ENCODE measurements at places on chromosomes 2 and 18.

GRCh38 chr2:235847576-235847975, 320.6 kb downstream of the GBX2 start:
- DNase-seq = no peak

DNA sequence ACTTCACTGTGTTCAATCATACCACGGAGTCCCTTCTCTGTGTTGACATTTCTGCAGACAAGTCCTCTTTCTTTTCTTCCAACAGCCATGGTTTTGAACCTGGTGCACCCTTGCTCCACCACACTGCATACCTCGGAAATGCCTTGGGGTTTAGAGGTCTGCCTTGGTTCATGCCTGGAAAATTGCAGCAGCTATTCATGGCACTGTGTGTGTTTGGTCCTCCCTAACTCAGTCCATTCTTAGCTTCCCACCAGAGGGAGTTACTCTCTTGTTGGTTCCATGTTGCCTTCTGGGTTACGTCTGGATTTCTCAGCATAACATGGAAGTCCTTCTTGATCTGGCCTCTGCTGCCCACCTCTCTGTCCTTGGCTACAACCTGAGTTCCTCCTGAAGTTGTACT, 206.0 kb downstream of the FHOD3 start:
- no peak for DNase-seq

DNA sequence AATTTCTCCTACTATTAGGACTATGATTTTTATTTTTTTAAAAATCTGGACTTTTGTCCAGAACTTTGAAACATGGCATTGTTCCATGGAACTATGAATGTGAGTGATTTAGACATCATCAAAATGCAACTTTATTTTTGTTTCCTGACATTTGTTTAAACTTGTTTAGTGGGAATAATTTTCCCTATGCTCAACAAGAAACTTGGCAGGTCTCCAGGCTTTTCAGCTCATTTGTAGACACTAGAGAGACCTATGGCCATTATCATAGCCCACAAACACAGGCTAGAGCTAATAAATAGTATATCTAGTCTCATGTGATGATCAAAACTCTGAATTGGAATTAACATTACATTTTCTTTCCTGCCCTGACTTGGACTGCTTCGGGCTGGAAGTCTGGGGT, 145.1 kb upstream of the CELF4 start:
- DNase-seq = no peak

DNA sequence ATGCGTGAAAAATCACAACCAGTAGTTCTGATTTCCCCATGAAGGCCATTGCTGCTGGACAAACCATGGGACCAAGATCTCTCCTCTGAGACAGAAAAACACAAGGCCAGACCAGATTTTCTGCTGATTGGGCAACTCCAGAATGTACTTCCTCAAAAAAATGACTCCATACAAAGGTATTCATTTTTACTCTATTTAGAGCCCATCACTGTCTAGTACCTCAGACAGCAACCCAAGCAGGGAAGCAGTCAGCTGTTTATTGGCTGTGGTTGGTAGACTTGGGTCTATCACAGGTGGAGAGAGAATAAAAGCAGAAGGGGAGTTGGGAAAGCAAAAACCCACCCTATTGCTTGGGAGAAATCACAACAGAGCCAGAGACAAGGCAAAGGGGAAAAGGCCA, 219.9 kb downstream of the PIK3C3 start:
- no peak for DNase-seq

- DNase-seq = no peak
Measured at GRCh38 chr18:42745931-42746330, 369.6 kb downstream of the RIT2 start.

- DNase-seq = no peak
Measured at GRCh38 chr2:135208016-135208415, 155.9 kb downstream of the RAB3GAP1 start.

DNA sequence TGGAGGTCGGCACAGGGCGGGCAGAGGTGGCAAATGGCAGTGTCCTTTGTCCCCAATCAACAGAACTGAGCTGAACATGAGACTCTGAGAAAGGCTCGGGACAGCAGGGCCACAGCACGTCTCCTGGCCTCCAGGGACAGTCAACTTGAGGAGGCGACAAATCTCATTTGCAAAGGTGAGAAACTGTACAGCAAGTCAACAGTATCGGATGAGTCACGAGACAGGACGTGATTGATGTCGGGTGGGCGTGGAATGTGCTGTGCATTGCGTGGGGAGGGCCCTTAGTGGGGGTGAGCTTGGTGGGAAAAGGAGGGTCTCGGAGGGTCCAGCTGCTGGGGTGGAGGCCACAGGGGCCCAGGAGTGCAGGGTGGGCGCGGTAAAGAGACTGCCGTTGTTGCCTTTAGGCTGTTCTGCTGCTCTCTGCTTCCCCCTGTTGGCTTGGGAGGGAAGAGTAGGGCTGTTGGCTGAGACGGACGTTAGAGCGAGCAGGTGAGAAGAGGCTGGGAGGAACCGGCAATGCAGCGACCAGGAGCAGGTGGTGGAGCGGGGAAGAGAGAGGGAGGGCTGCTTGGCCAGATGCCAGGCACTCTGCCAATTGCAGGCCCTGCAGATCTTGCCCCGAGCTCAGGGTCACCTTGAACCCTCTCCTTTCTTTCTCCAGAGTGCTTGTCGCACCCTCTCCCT, 164.3 kb downstream of the BCL2 start:
- DNase-seq = peak; percentile 72

GRCh38 chr2:76501641-76502040, 790.9 kb upstream of the GCFC2 start:
- no peak for DNase-seq

DNA sequence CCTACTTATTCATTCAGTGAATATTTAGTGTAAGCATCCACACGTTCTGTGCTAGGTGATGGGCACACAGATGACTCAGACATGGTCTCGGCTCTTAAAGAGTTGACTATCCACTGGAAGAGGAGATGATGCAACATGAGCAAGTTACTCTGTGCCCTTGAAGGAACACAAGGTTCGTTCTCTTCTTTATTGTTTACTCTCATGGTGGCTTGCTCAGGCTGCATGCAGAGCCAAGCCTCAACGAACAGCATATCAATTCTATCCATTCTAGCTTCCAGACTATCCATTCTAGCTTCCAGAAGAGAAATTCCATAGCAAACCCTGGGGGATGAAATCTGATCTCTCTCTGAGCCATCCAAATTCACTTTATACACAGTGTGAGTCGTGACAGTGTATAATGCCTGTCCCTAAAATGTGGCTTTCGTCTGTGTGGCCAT, 68.1 kb upstream of the CTAGE1 start:
- no peak for DNase-seq

DNA sequence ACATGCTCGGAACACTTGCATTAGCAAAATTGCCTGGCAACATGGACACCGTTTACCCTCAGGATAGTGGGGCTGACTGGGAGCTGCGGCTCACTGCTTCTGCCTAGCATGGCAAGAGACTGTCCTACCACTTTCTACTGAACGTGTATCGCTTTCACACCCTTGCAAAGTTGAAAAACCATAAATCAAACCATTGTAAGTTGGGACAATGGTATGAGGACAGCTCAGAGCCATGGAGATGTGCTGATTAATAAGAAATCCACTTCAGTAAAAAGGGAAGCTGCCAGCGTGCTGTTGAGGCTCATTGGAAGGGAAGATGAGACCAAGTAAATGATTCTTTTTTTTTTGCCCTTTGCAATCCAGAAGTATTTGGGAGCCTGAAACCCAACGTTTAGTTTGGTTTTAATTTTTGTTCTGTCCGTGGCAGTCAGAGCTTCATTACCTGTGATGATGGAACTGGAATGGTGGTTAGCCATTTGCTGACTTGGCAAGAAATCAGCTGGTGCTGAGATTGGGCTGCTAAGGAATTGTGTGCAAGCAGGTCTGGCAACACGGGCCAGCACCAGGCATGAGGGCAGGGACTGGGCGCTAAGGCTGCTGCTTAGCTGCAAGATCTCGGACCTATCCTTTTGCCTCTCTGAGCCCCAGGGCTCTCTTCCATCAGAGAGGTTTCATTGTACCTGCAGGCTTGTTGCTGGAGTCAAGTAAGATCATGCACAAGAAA, 75.5 kb upstream of the HS6ST1 start:
- DNase-seq = no peak

GRCh38 chr18:44586782-44587524, 93.7 kb upstream of the SETBP1 start:
- no peak for DNase-seq

DNA sequence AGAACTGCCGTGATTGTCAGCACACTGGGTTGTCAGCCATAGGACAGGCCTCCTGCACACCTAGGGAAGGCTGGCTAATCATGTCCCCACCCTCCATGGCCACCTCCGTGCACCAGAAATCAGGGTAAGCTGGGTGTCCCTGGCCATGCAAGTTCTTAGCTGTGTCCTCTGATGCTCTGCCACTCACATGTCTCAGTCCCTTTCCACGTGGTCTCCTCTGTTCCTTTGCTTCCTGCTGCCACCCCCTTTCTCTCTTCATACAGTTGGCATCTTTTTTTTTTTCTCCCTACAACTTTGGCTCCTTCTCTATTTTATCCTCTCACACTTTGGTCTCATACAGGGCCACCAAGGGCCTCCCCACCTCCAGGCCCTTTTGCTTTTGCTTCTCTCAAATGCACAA, 153.7 kb downstream of the TPGS2 start:
- DNase-seq = no peak

GRCh38 chr2:185208261-185208660, 530.3 kb upstream of the FSIP2 start:
- peak; percentile 2 for DNase-seq

GRCh38 chr18:47168913-47169312, 7.3 kb downstream of the IER3IP1 start:
- DNase-seq = no peak

GRCh38 chr18:39701055-39701783, 2135.6 kb upstream of the CELF4 start:
- DNase-seq = no peak

DNA sequence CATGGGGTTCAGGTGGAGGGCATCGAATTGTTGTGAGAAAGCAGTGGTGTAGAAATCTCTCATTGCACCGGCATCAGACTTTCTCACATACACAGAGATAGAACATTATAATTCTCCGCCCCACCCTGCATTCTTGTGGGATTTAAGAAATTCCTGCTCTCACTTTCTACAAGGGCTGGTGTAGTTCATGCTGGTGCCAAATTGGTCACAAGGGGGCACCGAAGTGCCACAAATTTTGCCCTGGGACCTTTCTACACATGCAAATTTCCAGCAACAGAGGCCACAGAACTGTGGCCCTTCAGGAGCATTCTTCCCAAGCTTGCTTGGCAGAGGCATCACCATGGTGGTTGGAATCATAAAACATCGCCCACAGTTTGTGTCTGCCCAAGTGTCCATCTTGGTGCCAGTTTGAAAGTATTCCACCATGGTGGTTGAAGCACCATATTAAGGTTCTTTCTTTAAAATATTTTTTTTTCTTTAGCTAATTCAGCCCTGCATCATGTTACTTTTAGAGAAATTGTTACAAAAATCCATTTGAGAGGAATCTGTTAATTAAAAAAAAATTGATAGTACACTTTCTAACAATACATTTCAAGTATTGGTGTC, 521.2 kb upstream of the FANCL start:
- DNase-seq = peak; percentile 62

GRCh38 chr18:52875725-52876124, 535.7 kb downstream of the DCC start:
- DNase-seq = no peak

GRCh38 chr2:16678964-16679363, 13.3 kb upstream of the CYRIA start:
- DNase-seq = no peak

GRCh38 chr2:10163498-10164486, 41.3 kb downstream of the RRM2 start:
- no peak for DNase-seq

DNA sequence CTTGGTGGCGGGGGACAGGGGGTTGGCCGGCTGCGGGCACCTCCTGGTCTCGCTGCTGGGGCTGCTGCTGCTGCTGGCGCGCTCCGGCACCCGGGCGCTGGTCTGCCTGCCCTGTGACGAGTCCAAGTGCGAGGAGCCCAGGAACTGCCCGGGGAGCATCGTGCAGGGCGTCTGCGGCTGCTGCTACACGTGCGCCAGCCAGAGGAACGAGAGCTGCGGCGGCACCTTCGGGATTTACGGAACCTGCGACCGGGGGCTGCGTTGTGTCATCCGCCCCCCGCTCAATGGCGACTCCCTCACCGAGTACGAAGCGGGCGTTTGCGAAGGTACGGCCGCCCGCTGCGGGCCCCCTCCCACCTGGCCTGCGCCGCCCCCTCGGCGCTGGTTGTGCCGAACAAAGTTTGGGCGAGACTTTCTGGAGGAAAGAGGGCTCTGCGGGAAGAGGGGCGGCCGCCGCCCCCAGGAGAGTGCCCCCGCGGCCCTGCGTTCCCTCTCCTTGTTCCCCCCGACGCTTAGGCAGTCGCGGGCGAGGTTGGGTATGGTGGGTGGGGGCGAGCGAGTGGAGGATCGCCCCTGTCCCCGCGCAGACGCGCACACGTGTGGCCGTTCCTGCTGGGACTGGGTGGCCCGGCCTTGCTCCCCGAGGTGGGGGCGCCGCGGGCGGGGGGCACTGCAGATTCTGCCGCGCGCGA, 866 bp downstream of the CRIM1 start:
- peak; percentile 46 for DNase-seq

DNA sequence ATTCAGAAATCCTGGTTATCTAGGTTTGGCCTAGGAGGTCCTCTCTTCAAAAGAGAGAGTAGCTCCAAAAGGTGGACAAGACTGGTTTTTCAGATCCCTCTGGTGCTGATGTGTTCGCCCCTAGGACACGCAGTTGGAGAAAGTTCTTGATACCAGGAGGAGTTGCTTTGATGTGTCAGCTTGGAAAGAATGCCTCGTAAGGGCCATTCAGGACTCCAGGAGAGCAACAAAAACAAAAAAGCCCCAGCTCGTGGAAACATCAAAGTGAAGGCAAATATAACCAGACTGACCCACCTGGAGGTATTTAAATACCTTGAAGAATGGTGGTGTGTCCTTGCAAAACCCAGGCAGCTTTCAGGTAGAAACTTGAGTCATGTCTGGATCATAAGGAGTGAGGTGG, 12.5 kb upstream of the LBH start:
- DNase-seq = no peak

DNA sequence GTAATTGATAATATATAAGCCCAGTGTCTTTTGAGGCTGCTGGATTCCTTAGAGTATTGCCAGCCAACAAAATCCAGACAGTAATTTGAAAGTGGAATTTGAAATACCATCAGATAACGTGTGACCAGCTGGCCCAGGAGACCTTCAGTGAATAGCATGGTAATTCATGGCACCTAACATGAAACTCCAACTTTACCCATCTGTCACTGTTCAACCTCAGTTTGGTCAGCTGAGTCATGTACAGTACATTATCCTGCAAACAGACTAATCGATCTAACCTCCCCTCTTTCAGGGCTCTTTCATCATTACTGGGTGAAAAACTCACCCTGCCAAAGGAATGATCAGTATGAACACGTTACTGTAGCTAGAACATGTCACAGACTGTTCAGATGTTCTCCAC, 230.6 kb downstream of the DOK6 start:
- no peak for DNase-seq

DNA sequence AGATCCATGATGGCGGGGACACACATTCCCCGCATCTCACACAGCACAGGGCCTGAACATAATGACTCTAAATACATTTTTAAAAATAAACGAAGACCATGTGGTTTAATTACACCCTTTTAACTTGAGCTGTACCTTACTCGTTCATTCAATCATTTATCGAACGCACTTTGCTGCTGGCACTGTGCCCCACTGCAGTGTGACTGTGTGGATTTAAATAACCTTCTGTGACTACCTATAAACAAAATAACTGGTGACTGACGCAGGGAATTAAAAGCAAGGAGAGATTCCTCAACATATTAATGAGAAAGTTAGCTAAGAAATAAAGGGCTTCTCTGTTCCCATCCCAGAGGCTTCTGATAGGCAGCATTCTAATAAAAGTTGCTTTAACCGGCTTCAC, 10.9 kb upstream of the FZD7 start:
- DNase-seq = no peak

All from suppressor macrophage treated with lipopolysaccharide for 4 hours (primary cell).